ENCODE measurements at places on chromosomes 2 and 18.

DNA sequence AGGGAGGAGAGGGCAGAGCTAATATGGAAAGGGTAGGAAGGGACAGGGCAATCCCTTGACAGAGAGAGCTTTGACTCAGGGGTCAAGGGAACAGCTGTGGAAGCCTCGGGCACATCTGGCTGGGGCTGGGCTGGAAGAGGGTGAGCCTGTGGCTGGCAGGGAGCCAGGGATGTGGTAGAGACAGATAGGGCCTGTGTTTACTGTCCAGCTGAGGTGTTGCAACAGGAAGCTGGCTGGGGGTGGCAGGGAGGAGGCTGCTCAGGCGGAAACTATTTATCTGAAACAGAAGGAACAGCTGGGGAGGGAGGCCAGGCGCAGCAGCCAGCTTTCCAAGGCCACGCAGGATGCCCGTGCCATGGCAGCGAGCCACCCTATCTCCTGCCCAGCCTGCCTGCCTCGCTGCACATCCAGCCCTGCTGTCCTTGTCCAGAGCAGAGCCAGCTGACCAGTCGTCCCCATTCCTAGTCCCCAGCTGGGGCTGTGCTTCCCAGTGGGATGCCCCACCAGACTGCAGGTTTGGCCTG, 264.7 kb downstream of the CYP26B1 start:
- no peak for DNase-seq

- no peak for DNase-seq
Measured at GRCh38 chr2:214737188-214737587, 72.3 kb downstream of the BARD1 start.

GRCh38 chr18:48707636-48708296, 168.9 kb downstream of the CTIF start:
- no peak for DNase-seq

DNA sequence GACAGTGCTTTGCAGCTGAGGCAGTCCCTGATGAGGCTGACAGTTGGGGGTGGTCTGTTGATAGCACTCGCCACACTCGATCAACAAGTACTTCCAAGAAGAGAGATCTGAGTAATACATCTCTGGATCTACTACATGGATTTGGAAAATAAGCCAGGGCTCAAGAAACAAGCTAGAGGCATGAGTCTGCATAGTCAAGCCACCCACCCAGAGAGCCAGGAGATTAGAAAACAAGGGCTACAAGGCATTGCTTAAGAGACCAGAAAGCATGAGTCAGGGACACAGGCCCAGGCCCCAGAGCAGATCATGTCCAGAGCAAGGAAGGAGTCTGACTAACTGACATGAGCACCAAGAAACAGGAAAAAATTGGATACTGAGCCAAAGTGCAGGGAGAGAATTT, 196.9 kb upstream of the CWC22 start:
- no peak for DNase-seq

GRCh38 chr2:235501673-235502031, 7.8 kb downstream of the AGAP1 start:
- no peak for DNase-seq

All from activated T-helper 1 cell treated with anti-CD3 and anti-CD28 coated beads, Interleukin-2, amount 50 U/mL, for 16 hours (primary cell).